ENCODE measurements at places on chromosomes 6 and 20.

DNA sequence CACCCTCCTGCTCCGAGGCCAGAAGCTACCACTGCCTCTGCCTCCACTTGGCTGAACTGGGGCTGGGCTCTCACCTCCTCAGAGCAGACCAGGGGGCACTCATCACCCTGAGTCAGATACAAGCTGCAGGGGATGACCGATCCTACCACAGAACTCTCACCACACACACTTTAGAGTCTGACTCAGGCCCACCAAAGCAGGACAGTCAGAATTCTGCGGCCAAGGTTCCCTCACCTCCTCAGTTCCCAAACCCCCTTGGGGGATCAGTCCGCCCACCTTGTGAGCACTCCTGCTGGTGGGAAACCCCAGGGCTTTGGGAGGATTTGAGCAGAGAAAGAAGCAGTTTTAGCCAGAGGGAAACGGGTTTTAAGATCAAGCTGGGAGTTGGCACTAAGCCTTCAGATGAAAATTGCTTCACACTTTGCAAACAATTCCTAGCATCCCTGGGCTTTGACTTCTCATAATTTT is 587.8 kb upstream of the JAG1 start:
- DNase-seq = no peak

DNA sequence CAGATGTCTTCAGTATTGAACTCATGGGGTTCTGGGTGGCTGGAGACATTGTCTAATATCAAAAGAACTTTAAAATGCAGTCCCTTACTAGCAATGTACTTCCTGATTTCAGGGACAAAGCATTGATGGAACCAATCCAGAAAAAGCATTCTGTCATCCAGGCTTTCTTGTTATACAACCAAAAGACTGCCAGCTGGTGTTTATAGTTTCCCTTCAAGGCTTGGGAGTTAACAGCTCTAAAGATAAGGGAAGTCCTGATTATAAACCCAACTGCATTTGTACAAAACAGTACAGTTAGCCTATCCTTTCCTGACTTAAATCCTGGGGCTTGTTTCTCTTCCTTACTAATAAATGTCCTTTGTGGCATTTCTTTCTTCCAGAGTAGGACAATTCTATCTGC is 160.0 kb downstream of the COL21A1 start:
- no peak for DNase-seq

DNA sequence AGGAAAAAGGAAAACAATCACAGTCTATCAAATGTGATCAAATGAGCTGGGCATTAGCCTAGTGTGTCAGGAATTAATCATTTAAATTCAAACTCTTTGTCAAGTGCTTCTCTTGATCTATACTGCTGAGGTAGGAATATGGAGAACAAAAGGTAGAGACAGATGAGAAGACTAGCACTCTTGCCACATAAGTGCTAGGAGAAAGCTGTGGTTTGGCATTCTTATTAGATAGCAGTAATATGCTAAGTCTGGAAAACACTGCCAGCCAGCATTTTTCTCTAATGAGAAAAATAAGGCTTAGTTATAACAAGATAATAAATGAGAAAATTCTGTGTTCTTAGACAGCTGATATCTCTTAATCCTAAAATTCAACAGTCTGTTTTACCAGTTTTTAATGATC is 38.9 kb downstream of the ORC3 start:
- peak; percentile 15 for DNase-seq

DNA sequence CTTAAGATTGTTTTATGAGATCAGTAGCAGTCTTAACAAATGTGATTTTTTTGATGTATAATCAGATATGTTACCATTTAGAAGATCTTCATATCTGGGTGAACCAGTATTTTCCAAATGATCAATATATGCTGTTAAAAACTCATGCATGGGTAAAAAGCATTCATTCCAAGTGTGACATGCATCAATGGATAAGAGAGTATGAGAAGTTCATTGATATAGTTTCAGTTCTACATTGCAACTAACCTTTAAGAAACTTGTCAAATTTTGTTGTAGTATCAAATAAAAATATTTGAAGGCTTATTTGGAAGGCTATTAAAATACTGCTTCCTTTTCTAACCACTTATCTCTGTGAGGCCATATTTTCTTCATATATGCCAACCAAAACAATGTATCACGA is 117.7 kb downstream of the FIG4 start:
- no peak for DNase-seq

GRCh38 chr20:58072695-58073671 is 155.5 kb downstream of the ANKRD60 start:
- DNase-seq = no peak

GRCh38 chr6:31659649-31660380 is 763 bp downstream of the C6orf47 start:
- DNase-seq = peak; percentile 49

DNA sequence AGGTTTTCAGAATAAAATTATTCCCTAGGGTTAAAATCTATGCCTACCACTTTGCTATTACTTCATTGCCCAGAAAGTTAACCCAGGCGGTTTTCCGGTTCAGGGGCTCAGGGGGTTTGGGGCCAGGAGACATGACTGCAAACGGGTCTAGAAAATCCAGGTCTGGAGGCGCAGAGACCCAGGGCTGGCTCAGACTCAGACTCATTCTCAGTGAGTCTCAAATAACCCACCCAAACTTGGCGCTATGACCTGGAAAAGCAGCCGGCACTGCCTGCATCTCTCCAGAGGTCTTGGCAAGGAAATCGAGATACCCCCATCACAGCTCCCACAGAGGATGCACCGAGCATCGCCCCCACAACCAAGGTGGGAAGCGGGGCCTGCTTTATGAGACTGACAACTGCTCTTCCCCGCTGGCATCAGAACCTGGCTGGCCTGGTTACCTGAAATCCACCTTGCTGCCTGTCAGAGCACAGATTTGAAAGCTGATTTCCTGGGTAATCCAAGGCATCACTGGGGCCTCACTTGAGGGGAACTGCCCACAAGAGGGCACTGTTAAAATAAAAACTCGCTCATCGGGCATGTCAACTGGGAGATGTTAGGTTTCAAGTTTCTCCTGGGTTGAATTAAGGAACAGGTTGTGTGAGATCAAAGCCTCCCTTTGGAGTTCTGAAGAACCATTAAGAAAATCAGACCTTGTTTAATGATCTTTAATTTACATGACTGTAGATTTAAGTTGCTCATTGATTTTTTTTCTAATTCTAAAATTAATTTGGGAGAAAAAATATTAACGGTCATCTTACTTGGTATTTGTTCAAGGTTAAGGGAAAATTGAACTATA is 55.1 kb downstream of the KIF16B start:
- DNase-seq = peak; percentile 20

- no peak for DNase-seq
These were observed 791 bp downstream of the ADGRG6 start for GRCh38 chr6:142302421-142303175.

DNA sequence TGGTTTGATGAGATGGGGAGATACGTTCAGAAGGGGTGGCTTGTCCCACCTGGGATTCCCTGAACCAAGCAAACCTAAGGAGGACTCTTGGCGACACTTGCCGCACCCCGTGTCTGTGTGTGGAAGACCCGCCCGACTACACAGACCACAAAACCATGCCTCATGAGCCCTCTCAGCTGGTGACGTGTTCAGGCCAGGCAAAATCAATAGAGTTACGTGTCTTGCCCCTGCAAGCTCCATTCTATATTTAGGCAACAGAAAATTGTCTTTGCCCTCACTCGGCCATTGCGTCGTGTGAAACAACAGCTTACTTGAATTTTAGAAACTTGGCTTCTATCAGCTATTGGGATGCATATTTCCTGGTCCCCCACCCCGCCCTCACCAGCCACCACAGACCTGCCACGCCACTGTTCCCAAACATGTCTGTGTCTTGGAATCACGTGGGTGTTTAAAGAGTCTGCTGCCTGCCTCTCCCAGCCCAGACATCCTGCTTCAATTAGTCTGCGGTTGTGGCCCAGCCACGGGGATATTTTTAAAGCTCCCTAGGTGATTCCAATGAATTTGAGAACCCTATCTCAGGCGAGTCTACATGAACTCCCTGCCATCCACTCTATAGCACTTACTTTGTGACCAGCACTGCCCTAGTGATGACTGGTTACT is 279.2 kb upstream of the EXOC2 start:
- DNase-seq = no peak

- DNase-seq = no peak
These were observed 199.3 kb downstream of the RNGTT start for GRCh38 chr6:88764081-88764480.

DNA sequence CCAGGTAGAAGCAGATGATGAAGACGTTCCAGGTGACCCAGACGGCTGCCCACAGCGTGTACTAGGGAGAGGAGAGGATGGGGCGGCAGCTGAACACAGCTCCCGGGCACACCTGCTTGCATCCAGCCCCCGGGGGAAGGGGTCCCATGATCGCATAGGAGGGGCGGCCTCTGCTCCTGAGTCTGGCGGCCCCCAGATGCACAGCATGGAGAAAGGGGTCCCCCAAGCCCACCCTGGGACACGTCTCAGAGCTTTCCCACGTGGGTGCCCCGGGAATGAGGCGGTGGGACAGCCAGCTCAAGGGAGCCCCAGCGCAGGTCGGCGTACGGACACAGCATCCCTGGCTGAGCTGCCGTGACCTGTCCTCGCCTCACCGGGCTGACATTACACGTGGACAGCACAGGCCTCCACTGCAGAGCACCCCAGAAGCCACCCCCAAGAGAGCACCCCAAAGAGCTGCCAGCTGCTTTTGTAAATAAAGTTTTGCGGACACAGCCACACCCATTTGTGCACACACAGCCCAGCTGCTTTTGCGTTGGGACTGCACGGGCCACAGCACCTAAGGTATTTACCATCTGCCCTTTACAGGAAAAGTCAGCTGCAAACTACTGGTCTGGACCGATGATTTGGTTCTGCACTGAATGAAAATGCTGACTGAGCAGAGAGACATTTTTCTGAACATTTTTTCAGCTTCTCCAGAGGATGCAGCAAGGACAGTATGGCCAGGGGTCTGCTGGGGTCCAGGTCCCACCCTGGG is 5.2 kb downstream of the NKAIN4 start:
- DNase-seq = no peak

GRCh38 chr6:129046526-129046925 is 163.6 kb downstream of the LAMA2 start:
- no peak for DNase-seq

- no peak for DNase-seq
These were observed 77.8 kb downstream of the FILIP1 start for GRCh38 chr6:75415804-75416203.

DNA sequence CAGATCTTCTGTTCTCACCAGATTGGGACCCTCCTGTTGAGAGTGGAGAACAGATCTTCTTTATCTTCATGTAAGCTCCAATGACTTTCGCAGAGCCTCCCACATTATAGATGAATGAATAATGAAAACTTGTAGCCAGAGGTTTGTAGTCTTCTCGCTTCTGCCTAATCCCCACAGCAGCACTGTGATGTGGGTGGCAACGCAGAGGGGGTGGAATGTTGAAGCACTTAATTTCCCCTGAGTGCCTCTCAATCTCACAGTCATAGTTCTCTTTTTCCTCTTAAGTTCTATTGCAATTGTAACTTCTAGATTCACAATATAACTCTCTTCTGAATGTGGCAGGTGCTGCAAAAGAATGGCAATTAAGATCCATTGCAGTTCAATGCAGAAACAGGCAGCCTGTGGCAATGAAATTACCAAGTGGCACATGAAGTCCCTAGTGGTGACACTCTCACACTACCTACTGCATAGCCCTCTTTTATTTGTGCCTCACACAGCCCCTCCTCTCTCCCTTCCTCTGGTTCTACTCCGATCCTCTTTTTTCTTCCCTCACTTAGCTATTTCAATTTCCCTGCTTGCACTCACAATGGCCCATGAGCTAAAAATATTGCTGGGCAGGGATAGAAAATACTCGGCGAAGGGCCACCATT is 281.9 kb downstream of the UBE3D start:
- DNase-seq = no peak

DNA sequence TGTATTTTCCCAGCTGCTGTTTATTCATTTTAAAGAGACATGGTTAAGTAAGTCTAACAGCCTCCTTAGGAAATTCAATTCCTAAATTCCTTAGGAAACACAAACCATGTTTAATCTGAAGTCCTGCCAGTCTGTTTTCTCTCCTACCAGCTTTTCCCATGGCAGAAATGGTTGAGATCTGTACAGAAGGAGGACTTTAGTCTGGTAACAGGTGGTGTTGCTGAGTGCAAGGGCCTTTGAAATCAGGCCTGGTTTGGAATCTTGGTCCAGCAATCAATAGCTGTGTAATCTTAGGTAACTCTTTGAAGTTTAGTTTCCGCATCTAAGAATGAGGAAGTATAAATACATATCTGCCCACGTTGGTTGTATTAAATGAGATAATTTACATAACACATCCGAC is 232.5 kb downstream of the LAMA2 start:
- DNase-seq = no peak

GRCh38 chr6:107511511-107511993 is 21.6 kb downstream of the SOBP start:
- no peak for DNase-seq

- no peak for DNase-seq
These were observed 28.5 kb upstream of the BMP6 start for GRCh38 chr6:7697432-7697819.

- DNase-seq = peak; percentile 19
These were observed 171.1 kb downstream of the ADAT2 start for GRCh38 chr6:143279385-143279784.

DNA sequence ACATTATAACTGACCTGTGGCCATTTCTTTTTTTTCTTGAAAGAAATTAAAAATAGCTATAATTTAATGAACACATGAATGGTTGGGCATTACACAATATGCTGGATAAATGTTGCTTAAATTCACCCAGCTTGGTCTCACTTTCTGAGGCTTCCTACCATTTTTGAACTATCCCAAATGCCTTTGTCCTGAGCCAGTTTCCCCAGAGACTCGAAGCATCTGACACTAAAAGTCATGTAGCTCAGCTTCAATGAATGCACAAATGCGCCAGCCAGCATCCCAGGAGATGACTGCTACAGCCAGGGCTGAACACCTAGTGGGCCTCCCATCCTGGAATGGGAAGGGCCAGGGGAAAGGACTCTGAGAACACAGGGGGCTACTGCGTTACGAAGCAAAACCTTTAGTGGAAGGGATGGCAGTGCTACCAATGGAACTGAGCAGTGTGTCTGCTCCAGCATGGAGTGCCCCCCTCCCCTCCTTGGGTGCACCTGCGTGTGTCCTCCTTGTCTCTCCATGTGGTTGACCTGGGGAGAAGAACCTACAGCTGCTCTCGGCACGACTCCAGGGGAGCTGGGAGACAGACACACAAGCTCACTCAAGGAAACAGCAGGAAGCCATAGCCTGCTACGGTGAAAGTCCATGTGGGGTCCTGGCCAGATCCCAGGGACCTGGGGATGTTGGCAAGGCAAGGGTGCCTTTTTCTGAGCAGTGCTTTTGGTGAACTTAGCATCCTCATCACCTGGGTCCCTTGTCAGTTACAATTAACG is 60.9 kb downstream of the IRF4 start:
- DNase-seq = no peak

DNA sequence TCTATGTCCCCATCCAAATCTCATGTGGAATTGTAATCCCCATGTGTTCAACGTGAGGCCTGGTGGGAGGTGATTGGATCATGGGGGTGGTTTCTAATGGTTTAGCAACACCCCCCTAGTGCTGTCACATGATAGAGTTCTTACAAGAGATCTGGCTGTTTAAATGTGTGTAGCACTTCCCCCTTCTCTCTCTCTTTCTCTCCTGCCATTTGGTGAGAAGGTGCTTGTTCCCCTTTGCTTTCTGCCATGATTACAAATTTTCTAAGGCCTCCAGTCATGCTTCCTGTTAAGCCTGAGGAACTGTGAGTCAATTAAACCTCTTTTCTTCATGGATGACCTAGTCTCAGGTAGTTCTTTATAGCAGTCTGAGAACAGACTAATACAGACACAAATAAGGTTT is 165.4 kb downstream of the OGFRL1 start:
- peak; percentile 11 for DNase-seq

GRCh38 chr6:44976677-44977641 is 351.2 kb upstream of the RUNX2 start:
- no peak for DNase-seq

- DNase-seq = no peak
These were observed 761.9 kb upstream of the MMS22L start for GRCh38 chr6:98044791-98045470.

Measured in AML-193 (cell line).